8988T (cell line): ENCODE measurements at places on chromosomes 2 and 18.

- DNase-seq: no peak
These were observed 346.0 kb downstream of the CYRIA start for GRCh38 chr2:16319551-16320121.

DNA sequence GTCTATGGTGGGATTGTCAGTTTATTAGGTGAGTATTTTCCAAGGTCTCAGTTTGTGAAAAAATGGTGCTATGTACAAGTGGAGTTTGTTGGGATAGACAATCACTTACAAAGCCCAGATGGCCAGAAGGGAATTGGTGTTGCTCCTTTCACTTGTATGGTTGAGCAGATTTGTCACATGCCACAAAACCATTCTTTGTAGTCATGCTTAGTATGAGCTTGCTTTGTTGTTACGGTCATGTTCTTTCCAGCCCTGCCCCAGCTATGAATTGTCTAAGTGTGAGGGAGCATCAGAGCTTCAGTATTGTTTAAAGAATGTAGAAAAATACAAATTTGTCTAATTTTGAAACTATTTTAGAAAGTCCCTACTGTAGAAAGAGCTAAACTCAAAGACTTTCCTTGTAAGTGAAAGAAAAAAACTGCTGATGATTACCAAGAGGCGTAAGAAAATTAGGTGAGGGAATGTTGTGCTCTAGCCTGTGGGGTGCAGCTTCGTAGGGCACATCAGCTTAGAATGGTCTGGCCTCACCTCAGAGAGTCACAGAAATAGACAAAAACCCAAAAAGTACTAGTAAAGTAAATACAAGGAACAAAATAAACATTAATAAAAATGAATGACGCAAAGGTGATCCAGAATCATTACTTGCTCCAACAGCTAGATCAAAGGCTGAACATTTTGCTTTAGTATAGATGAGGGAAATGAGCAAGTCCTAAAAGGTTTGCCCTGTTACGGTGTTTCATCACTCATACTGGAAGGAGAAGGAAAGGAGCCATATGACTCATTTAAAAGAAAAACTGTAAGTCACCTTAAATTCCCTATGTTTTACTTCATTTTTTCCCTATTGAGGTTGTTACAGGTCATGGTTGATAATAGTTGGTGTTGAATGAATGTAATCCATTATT lies 9.2 kb downstream of the TGIF1 start:
- no peak for DNase-seq

DNA sequence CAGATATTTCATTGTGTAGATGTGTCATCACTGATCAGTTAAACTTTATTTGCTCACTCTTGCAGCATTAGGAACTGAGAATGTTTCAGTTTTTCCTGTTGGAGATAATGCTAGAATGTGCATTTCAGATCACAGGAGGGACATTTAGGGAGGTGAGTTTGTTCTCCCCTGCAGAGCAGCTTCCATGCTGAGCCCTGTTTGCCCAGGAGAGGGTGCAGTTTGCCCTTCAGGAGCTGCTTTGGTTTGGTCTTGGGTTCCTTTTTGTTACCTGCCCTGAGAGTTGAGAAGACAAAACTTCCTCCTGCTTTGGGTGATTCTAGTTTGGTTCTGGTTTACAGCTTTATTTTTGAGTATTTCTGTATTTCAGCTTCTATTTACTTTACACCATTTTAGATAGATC lies 49.9 kb downstream of the DGKD start:
- no peak for DNase-seq

DNA sequence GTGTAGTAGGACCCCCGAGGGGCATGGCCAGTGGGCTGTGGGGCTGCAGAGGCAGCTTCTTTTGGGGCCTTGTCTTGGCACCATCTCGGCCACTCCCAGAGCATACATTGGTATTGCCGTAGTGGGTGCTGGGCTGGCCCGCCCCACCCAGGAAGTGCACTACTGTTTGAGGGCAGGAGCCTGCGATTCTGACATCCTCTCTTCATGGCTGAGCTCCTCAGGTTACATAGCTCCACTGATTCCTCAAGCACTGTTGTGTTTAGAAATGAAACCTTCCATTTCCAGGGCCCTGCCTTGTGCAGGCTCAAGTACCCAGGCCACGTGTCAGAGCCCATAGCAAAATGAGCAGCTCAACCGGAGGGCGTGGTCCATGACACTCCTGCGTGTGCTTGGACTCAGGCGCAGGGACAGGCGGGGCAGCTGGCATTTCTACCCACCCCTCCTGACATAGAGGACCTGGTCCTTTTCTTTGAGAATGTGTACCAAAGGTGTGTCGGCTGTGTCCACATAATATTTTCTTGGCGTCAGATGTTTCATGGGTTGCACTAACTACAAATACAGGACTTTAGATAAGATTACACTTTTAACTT lies 67.9 kb downstream of the DGKD start:
- DNase-seq: no peak
